ENCODE measurements at places on chromosomes 7 and 10.

GRCh38 chr7:132866144-132866531 lies 215.8 kb downstream of the CHCHD3 start:
- DNase-seq, result peak; percentile 14

GRCh38 chr7:151375530-151376217 lies 34.1 kb downstream of the NUB1 start:
- no peak for DNase-seq

- no peak for DNase-seq
These were observed 108.2 kb upstream of the KAT6B start for GRCh38 chr10:74718208-74718607.

GRCh38 chr10:122173766-122174435 lies 97.2 kb upstream of the BTBD16 start:
- DNase-seq, result no peak

GRCh38 chr10:28432210-28432676 lies 100.7 kb upstream of the WAC start:
- peak; percentile 74 for DNase-seq

DNA sequence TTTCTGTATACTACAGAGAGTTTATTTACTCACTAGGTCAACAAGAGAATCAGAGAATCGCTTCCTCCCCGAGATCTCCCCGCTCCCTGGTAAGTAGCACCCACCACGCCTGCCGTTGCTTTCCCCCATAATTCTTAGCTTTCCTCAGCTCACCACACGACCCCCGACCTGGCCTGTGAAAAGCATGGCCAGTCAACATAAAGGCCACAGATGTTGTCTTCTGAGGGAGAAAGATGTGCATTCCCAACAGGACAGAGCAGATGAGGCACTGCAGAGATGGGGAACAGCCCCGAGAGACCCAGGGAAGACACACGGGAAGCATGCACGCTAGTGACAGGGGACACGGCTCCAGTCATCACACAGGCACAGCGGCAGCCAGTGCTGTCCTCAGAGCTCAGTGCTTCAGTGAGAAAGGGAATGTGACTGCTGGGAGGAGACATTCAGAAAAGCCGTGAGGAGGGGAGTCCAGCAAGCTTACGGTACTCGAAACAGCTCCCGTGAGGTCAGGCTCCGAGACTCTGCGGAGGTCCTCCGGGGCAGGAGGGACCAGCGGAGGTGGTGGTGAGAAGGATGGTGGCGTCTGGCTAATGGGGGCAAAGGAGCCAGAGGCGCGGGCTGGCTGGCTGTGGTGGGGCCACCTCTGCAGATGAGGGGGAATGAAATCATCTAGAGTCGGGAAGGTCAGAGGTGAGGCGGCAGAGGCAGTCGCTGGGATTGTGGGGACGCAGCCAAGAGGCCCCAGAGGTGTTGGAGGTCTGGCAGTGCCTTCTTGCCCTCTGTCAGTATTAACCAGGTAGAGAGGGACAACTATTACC lies 123.4 kb upstream of the PDLIM1 start:
- DNase-seq, result no peak

DNA sequence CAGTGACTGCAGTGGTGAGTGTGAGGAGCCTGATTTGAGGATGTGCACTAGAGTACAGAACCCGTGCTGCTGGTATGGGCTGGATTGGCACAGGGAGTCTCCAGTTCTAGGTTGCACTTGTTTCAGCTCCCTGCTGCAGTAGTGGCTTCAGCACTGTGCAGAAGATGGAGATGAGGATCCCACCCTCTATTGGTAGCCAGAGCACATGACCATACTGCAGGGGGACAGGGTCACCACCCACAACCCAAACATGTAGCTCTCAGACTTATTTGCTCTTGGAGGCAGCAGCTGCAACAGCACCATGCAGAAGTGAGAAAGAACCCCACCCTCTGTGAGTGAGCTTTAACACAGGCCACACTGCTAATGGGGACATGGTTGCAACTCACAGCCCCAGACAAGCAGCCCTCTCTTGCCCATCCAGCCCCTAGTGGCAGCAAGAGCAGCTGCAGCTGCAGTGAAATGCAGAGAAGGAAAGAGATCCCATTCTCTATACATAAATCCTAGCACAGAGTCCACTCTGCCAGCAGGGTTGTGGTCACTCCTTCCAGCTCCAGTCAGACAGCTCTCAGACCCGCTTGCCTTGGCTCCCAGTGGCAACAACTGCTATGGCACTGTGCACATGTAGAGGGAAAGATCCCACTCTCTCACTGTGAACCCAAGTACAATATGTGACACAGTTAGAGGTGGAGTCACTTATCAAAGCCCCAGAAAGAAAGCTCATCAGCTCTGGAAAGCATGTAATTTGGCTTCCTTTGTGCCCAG lies 51.4 kb upstream of the SCIN start:
- peak; percentile 29 for DNase-seq

All from KBM-7 (cell line).